ENCODE measurements at places on chromosomes 11 and 22.

DNA sequence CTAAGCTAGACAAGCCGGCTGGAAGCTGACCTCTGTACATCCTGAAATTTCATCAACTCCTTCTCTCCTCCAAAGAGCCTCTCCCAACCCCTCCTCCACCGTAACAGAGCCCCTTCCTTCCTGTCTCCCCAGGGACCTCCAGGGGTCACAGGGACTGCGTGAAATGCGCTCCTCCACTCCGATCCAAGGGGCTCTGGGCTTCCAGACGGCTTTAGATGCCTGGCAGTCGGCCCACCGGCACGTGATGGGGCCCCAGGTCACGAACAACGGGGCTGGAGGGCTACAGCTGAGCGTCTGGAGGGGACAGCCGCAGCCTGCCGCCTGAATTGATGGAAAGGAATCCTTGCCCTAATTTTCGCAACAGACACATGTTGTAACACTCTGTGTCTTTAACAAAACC lies 264.1 kb downstream of the MN1 start:
- DNase-seq = no peak

DNA sequence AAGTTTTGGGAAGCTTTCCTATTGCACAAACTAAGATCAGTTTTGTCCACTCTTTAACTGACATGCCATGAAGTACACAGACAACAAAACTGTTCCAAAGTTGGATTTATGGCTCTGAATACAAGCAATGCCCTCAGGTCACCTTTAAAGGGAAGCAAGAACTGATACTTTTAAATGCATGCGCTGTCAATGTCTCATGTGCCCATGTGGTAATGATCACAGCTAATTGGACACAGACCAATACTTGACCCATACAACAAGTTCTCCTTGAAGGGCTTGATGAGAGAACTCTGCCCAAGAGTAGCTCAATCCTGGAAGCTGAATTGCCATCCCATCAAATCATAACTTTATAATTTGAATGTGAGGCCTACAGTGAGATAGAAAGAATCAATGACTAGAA lies 624.9 kb downstream of the ETS1 start:
- DNase-seq = no peak

DNA sequence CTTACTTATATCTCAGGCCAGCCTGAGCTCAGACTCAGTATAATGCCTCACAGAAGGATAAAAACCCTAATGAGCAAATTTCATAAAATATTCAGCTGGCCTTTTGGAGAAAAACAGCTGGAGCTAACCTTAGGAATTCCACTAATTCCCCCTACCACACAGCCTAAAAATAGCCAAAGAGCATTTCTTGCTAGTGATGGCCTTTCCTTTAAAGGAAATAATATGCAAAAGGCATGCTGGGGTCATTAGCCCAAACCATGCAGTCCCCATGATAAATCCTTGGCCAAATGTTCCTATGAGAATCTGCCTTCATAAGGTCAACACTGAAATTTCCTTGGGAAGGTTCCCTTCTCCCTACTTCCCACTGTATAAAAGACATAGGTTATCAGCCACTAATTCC lies 38.2 kb downstream of the SYTL2 start:
- no peak for DNase-seq

GRCh38 chr11:70551351-70552166 lies 153.2 kb downstream of the CTTN start:
- DNase-seq = no peak

DNA sequence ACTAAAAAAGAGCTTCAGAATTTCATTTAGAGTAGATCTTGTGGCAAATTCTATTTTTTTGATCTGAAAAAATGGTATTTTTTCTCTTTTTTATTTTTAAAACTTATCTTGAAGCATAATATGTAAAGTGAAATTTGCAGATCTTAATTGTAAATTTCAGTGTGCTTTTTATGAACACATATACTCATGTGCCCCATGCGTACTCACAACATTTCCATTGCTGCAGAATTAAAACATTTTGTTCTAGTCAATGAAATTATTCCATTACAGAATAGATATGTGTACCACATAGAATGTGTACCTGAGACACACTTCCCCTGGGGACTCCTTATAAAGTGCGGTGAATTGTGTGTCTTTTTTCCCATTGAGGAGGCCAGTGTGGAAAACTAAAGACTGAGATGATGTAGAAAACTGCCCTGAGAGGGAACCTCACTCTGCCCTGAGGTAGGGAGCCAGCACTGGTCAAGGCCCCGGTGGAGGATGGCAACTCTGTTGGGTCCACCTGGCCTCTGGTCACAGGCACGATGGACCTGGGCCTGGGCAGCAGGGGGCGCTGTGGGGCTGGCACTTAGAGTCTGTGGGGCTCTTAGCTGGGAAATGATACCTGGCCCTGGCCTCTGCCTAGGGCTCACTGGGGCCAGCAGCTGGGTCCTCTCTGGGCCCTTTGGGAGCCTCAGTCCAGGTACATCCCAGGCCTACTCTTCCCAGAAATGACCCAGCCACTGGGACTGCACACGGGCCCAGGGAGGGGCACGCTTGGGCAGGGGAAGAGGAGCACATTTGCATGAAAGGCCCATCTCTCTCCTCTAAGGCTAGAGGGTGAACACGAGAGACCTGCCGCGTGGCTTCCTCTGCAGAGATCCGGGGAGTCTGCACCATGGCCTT lies 77.9 kb upstream of the TOP3B start:
- DNase-seq = peak; percentile 21

Measured in activated gamma-delta T cell (primary cell).